ENCODE measurements at places on chromosomes 11 and 22.

- DNase-seq, result no peak
These were observed 49.6 kb upstream of the E2F8 start for GRCh38 chr11:19290356-19290755.

- no peak for DNase-seq
These were observed 1.3 kb downstream of the LRRC51 start for GRCh38 chr11:72081821-72082453.

GRCh38 chr22:46370584-46371291 lies 35.2 kb downstream of the TRMU start:
- no peak for DNase-seq

DNA sequence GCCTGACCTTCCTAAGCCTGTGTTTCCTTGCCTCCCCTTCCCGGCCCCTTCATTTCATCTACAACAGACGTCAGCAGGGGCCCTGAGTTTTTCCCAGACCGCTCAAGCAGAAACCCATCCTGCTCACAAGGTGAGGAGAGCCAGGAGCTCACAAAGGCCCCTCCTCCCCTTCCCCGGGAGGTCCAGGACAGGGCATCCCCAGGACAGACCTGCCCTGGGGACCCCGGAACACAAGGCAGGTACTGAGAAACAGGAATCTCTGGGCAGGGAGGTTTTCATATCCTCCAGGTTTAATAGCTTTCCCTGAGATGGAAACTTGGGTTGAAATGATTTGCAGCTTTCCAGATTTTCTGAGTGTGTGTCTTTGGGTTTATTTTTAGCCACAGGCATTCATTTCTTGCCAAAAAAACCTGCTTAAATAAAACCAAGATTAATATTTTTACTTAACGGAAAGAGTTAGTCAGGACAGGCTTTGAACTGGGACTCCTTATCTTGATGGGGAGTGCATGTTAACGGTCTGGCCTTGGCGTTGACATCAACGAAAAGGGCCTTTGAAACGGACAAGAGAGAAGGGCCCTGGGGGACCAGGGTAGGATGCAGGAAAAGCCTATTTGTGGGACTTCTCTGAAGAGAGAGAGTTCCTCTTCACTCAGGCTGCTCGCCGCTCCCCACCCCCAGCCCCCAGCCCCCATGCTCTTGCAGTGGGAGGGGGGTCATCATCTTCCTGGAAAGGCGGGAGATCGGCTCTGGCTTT lies 38.5 kb downstream of the TIMP3 start:
- DNase-seq, result peak; percentile 48

- DNase-seq, result no peak
These were observed 42.6 kb upstream of the ACCSL start for GRCh38 chr11:44005063-44005701.

DNA sequence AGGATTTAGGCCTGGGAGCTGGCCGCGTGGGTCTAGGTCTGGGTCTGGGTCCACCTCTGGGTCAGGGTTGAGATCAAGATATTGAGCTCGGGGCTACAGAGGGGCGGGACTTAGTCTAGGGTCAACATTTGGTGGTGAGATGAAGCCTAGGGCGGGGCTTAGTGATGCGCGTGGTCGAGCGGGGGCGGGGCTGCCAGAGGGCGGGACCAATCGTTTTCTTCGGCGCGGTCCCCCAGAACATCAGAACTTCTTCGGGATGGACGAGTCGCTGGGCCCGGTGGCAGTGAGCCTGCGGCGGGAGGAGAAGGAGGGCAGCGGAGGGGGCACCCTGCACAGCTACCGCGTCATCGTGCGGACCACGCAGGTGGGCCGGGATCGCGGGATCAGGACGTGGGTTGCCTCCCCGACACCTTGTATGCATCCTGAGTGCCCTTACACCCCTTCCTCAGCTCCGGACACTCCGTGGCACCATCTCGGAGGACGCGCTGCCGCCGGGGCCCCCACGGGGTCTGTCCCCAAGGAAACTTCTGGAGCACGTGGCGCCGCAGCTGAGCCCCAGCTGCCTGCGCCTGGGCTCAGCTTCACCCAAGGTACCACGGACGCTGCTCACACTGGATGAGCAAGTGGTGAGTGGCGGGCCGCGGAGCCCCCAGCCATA lies 4.2 kb downstream of the SIPA1 start:
- no peak for DNase-seq

- peak; percentile 73 for DNase-seq
These were observed 246.1 kb upstream of the CHORDC1 start for GRCh38 chr11:90468923-90469322.

- DNase-seq, result no peak
These were observed 516.1 kb downstream of the MIAT start for GRCh38 chr22:27173530-27173929.

GRCh38 chr11:832529-833113 lies at the start of gene CD151:
TSS of gene CD151 (plus strand) at chr11:832952. CDS start at chr11:836070, 3,118 bp downstream.
- DNase-seq, result peak; percentile 63

DNA sequence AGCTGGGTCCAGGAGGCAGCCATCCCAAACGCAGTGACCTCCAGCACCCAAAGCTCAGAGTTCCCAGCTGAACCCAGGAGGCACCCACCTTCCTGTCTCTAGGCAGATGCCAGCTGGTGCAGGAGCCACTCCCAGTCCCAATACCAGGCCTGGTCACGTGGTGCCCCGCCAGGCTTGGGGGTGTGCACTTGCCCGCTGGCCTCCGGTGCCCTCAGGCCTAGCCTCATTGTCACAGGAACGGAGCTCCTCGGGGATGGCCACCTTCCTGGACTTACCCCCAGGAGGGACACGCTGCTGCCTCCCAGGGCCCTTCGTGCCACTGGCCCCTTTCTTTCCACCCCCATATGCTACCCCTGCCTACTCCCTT lies 4.6 kb downstream of the BID start:
- no peak for DNase-seq

- DNase-seq, result peak; percentile 66
These were observed 56.5 kb upstream of the ARHGAP32 start for GRCh38 chr11:129248618-129249017.

GRCh38 chr11:77193911-77194830 lies 66.1 kb downstream of the MYO7A start:
- no peak for DNase-seq

DNA sequence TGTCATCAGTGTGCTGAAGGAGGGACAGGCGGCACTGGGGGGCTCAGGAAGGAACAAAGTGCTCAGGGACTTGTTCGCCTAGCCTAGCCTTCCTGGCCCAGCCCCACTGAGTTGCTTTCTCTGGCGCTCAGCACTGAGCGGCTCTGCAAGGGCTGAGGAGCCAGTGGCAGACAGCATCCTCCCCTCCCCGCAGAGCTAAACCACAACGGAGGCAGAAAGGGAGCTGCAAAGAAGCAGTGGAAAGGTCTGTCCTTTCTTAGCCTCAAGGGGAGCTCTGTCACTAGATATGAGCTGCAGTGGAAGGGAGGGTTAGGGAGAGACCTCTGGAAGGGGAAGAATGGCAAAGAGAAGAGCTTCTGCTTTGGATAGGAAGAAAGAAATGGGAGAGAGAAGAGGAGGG lies 89.7 kb upstream of the PHOX2A start:
- peak; percentile 32 for DNase-seq

GRCh38 chr11:8090756-8091155 lies 9.7 kb downstream of the TUB start:
- DNase-seq, result no peak
